ENCODE measurements at places on chromosomes 16 and 17. TPM values are rescaled to one million over a fixed set of nuclear protein-coding genes. Genes with fewer than 3 reads are reported as not detected.

CSHL1 gene
- total RNA-seq = not detected

APOBR gene
- 25.5 TPM for total RNA-seq

FMNL1 gene
- total RNA-seq = 482 TPM

NOG gene
- total RNA-seq = not detected

DNA sequence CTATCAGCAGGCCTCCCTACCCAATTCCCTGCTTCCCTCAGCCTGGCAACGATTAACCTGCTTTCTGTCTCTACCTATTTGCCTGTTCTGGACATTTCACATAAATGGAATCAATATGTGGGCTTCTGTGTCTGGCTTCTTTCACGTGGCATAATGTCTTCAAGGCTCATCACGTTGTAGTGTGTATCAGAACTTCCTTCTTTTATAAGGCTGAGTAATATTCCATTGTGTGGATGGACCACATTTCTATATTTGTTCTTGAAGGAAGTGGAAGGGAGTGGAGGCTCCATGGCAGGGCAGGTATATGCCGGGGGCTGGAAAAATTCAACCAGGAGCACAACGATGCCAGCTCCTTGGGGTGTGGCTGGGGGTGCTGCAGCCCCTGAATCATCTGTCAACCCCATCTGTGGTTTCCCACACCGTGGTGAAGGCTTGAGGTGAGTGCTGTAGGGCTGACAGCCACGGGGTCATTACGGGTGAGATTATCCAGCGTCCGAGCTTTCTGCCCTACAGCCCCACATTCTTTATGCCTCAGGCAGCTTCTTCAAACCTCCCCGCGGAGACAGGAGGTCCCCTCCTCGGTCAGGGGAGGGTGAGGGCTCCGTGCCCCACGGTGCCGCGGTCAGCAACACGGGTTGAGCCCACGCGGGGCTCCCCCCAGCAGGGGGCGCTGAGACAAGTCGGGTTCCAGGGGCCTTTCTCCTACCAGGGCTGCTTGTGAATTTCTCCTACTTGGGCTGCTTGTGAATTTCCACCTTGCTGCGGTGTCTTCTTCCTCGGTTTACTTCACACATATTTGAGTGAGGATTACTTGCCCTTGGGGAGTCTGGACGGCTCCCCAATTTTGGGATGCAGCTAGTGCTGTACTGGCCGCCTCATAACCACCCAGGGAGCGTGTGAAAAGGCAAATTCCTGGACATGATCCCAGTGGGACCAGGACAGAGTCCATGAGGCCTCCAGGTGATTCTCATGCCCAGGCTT is 18.3 kb upstream of the WFIKKN2 start:
- H3K4me1 ChIP-seq = peaks cover 39% of the 10 kb centered on the region
- peaks cover 1% of the 10 kb centered on the region for H3K36me3 ChIP-seq
- peaks cover 29% of the 10 kb centered on the region for H3K27me3 ChIP-seq

DNA sequence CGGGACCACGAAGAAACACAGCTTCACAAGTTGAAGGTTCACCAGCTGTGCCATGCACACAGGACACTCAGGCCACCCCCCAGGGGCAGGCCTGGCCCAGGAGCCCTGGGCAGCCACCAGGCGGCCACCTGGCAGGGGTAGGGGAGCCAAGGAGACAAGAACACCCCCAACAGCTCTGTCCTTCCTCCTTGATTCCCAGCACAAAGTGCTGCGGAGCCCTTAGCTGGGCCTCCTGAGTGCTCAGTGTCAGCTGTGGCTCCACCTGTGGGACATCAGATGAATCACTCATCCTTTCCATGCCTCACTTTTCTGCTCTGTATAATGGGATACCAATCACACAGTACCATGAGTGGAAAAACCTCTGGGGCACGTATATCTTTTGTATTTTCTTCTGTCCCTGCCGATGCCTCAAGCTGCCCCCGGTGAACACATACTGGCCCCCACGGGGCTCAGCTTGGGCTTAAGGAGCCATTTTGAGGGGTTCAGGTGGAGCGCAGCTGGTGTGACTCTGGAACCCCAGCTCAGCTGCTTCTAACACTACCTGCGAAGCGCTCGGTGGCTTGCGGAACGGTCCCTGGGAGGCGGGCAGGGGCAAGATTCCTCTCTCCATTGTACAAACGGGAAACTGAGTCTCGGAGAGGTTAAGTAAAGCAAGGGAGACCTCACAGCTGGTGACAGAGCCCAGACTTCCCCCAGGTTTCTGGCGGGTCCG is 12.0 kb downstream of the GALK1 start:
- DNase-seq = no peak
- no peaks in the 10 kb centered on the region for H3K36me3 ChIP-seq
- H3K27ac ChIP-seq = peak overlapping the region; percentile 15
- peaks cover 17% of the 10 kb centered on the region for H3K4me1 ChIP-seq

GRCh38 chr16:85466304-85466700 is 146.8 kb upstream of the GSE1 start:
- H3K36me3 ChIP-seq = no peaks in the 10 kb centered on the region
- H3K4me1 ChIP-seq = no peaks in the 10 kb centered on the region
- H3K27ac ChIP-seq = no peak overlapping the region
- H3K27me3 ChIP-seq = peaks cover 35% of the 10 kb centered on the region

- H3K27me3 ChIP-seq = no peaks in the 10 kb centered on the region
- peaks cover 4% of the 10 kb centered on the region for H3K4me1 ChIP-seq
- DNase-seq = no peak
- no peak overlapping the region for H3K4me3 ChIP-seq
- peaks cover 30% of the 10 kb centered on the region for H3K36me3 ChIP-seq
- no peak overlapping the region for H3K27ac ChIP-seq
Observed at GRCh38 chr17:29645515-29646051, 22.9 kb upstream of the CORO6 start.
